ENCODE measurements at places on chromosomes 6 and 20.
A peak's percentile ranks its signal among the peaks of the same experiment; 100 is the strongest.

GRCh38 chr6:3456898-3457709, at the start of gene SLC22A23:
TSS of gene SLC22A23 (minus strand) at chr6:3457050. CDS start at chr6:3456559, 491 bp downstream.
- DNase-seq = peak; percentile 16

GRCh38 chr6:142781129-142781528, 163.8 kb downstream of the HIVEP2 start:
- DNase-seq = no peak

- no peak for DNase-seq
Observed at GRCh38 chr20:36310215-36310981, 4.3 kb downstream of the DLGAP4 start.

DNA sequence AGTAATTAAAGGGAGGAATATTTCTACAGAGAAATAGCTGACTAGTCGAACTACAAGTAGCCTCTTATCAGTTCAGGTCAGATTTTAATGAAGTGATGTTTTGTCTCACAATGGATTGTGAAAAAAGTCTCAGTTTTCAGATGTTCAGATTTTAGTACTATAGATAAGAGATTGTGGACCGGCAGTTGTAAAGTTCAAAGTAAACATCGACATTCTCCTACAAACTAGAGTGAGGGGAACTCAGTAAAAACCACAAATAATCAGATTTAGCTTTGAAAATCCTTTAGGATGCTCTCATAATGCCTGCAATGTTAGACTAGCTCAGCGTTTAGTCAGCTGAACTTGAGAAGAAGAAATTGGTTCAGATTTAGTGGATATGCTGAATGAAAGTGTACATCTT, 39.9 kb downstream of the RCAN2 start:
- DNase-seq = no peak

DNA sequence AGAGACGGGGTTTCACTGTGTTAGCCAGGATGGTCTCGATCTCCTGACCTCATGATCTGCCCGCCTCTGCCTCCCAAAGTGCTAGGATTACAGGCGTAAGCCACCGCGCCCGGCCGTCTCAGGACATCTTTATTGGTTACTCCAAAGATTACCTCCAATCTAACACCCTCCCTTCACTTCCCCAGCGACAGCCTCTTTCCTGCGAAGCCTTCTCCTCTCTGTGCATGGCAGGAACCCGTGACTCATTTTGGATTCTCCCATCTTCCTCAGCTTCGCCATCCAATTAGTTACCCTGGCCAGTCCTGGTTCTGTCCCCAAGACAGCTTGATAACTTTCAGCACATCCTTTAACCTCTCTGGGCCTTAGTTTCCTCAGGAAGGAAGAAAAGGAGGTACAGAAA, 51.3 kb upstream of the TOX2 start:
- no peak for DNase-seq

DNA sequence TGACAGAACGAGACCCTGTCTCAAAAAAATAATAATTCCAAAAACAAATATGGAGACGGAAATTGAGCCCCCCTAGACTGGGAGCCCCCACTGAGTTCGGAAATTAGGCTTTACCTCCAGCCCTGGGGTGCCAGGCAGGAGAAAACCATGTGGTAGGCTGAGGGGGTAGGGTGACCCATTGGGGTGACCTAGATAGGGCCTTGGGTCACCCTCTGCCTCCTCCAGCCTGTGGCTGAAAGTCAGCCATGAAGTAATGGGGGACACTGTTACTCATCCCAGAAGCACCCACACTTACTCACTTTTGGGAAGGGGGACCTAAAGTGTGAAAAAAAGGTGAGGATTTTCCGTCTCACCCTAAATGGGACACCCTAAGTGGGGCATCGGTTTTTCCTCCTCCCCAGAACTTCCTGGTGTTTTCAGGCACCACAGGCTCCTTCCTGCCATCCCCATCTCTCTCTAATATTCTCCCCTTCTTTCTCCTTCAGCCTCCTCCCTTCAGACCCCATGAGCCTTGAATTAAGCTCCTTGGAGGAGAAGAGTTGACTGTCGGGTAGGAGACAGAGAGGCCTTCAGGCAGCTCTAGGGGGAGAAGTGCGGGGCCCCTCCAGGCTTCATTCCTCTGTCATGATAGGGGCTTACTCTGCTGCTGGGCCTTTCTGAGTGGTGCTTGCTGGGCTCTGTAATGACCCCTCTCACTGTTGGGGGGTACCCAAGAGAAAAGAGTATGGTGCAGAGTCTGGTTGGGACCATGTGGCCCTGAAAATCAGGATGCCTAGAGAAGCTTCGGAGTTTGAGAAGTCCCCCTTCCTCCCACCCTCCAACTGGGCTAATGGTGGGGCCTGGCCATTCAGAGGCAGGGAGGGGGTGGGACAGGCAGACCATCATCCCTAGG, 2.4 kb downstream of the LTB start:
- DNase-seq = no peak

DNA sequence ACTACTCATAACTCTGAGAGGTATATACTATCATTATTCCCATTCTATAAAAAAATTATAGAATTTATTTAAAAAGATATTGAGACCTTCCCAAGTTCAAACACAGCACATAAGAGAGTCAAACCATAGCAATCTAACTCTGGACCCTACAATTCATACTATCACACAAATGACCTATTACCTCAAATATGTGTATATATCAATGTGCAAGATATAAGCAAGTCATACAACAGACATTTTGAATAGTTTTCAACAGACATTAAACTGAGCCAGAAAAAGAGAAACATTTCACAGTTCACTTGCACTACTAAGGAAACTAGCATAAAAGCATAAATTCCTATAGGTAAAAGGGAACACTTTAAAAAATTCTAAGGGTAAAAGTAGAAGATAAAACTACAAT, 11.7 kb downstream of the PHIP start:
- DNase-seq = no peak

- DNase-seq = no peak
Observed at GRCh38 chr20:59735486-59735885, 131.1 kb downstream of the PHACTR3 start.

DNA sequence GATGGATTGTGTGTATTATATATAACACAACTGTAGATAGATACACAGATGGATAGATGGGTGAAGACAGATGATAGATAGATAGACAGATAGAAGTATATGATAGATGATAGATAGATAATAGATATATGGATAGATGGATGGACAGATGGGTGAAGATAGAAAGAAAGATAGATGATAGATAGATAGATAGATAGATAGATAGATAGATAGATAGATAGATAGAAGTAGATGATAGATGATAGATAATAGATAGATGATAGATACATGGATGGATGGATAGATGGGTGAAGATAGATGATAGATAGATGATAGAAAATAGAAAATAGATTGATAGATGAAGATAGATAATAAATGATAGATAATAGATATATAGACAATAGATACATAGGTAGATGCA, 83.3 kb downstream of the FOXF2 start:
- no peak for DNase-seq

- DNase-seq = no peak
Observed at GRCh38 chr6:5785249-5785648, 221.5 kb downstream of the NRN1 start.

GRCh38 chr6:91437315-91437729, 850.5 kb upstream of the MAP3K7 start:
- DNase-seq = no peak

GRCh38 chr6:123316733-123317323, 319.9 kb downstream of the TRDN start:
- peak; percentile 1 for DNase-seq

GRCh38 chr6:90464507-90464906, 122.4 kb downstream of the MAP3K7 start:
- no peak for DNase-seq

DNA sequence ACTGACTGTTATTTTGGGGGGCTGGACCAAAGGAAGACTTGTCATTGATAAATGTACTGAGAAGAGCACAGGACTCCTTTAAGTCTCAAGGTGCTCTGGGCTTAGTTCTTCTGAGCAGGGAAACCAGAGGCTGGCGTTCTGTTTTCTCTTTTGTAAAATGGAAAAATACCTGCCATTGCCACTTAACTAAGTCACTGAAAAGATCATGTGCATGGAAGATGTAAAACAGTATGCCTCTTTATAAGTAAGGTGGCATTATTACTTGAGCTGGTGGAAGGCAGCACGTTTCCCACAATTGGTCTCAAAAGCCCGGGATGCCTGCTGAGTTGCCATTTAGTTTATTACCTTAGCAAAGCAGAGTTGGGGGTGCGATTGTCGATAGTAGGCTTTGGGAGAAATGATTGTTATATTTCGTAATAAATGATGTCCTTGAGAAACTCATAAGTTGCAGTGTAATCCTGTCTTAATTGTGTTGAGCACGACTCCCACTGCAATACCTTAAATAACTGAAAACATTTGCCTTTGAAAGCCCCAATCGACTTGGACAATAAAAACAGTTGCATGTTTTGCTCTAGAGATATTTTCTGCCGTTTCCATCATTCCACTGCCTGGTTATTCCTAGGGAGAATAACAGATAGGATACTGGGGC, 3.6 kb downstream of the JARID2 start:
- DNase-seq = no peak

GRCh38 chr6:163626073-163626867, 211.8 kb downstream of the QKI start:
- DNase-seq = no peak

- DNase-seq = no peak
Observed at GRCh38 chr20:37636212-37636975, 57.4 kb upstream of the CTNNBL1 start.

DNA sequence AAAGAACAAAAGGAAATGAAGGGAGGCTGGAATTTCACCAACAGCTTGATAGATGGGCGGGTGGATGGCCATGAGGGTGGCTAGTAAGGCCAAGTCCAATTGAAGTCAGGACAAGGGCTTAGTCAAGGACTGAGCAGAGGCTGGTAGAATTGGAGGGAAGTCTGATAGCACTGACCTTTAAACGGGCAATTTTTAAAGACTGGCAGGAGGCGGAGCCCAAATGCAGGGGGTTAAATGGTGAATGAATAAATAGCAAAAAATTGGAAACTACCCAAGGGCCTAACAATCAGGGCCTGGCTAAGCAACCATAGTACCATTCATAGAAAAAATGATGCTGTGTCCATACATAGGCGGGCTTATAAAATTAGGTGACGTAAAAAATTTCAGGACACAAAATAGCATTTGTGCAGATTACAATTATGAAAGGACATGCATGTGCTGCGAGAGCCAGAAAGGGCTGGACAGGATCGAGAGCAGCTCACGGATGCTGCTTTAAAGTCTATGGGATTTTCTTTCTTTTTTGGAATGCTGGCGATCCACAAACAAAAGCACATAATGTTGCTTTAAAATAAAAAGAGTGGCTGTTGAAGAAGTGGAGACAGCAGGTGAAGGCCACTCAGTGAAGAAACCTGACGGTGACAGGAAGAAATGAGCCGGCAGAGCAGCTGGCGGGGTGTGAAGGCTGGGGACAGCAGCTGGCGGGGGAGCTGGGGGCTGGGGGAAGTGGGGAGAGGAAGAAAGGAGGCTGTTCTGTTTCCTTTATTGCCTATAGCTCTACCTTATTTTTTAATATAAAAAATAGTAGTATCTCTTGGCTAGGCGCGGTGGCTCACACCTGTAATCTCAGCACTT, 42.8 kb upstream of the TAF8 start:
- no peak for DNase-seq

DNA sequence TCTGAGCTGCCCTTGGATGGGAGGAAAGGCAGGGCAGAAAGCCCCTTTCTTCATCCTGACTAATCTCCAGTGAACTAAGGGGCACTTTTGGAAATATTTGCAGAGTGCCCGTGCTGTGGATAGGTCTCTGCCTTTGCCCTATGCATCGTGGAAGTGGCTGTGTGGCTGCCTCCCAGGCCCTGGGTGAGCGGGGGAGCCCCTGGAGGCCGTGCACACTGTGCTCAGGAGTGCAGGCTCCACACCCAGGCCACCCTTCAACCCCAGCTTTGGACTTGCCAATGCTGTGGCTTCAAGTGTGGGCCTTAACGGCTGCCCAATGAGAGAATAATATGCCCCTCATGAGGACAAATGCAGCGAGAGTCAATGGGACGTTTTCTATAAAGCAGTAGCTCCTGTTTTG, 36.7 kb upstream of the ARMC2 start:
- no peak for DNase-seq

DNA sequence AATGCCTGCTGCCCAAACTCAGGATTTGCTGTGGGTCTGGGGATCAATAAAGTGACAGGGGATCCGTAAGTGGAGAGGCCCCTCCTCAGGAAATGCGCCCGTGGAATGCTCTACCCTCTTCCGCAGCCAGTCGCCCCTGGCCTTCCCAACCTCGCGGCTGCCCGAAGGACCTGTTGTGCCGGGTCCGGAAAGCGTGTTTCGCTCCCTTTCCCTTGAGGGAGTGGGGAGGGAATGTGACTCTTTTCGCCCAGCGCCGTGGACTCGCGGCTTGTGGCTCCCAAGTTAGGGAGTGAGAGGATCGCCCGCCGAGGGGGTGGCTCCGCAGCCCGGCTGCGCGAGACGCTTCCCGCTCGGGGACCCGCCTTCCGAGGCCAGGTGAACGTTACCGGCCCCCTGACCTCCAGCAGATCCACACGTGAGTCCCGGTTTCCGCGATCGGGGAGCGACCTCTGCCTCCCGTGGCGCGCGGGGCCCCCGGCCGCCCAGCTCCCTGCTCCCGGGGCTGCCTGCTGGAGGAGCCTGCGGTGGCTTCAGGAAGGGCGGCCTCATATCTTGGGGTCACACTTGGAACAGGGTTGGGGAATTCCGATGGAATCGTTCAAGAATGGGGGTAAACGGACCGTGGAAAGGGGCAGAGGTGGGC, 666 bp downstream of the TPD52L1 start:
- no peak for DNase-seq

GRCh38 chr6:109861946-109862345, 116.2 kb upstream of the GPR6 start:
- DNase-seq = no peak
